ENCODE measurements at places on chromosomes 16 and 17. TPM values are rescaled to one million over a fixed set of nuclear protein-coding genes. Genes with fewer than 3 reads are reported as not detected.

The HBQ1 gene
- 1.4 TPM for polyA plus RNA-seq

The HOXB4 gene
- 1.2 TPM for polyA plus RNA-seq

The TEX19 gene
- polyA plus RNA-seq: not detected

The ARHGDIG gene
- 0.82 TPM for polyA plus RNA-seq

The KCTD2 gene
- polyA plus RNA-seq: 20.5 TPM

The HOXB6 gene
- 0.80 TPM for polyA plus RNA-seq

The LRRC37A gene
- polyA plus RNA-seq: 3.0 TPM

The LLGL2 gene
- polyA plus RNA-seq: 6.4 TPM

The ZFP3 gene
- polyA plus RNA-seq: 11.8 TPM

The RAPGEFL1 gene
- polyA plus RNA-seq: 8.6 TPM

The SLC38A7 gene
- polyA plus RNA-seq: 7.0 TPM

The TCAP gene
- 399 TPM for polyA plus RNA-seq

The MYOCD gene
- 0.70 TPM for polyA plus RNA-seq

The CDRT15 gene
- polyA plus RNA-seq: 1.4 TPM

The CCL1 gene
- polyA plus RNA-seq: not detected

- DNase-seq: peak; percentile 67
Observed at GRCh38 chr17:83083368-83084201, 4.2 kb downstream of the METRNL start.

DNA sequence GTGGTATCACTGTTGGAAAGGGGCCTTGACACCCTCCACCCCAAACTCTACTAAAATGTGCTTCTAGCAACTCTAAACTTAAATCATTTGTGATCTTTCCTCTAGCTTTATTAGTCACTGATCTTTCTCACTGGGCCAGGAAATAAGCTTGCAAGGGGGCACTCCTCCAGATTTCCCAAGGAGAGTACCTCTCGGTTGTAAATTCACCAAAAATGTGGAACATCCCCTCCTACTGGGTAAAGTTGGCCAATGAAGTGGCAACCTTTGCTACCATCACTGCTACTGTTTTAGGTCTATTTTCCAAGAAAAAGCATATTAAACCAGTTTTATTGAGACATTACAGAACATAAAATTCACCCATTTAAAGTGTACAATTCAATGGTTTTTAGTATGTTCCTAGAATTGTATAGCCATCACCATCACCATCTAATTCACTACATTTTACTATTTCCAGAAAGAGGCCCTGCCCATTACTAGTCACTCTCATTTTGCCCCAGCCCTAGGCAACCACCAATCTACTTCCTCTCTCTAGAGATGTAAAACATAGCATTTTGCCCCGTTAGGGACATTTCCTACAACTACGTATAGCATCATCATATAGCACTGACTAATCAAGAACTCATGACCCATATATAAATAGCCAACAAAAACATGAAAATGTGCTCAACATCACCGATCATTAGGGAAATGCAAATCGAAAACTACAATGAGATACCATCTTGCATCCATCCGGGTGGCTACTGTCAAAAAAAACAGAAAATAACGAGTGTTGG, 44.6 kb upstream of the ADCY9 start:
- no peak for DNase-seq

- DNase-seq: no peak
Observed at GRCh38 chr17:70158180-70158579, 11.2 kb upstream of the KCNJ2 start.

- no peak for DNase-seq
Observed at GRCh38 chr17:64004218-64004770, 6.1 kb downstream of the PRR29 start.

DNA sequence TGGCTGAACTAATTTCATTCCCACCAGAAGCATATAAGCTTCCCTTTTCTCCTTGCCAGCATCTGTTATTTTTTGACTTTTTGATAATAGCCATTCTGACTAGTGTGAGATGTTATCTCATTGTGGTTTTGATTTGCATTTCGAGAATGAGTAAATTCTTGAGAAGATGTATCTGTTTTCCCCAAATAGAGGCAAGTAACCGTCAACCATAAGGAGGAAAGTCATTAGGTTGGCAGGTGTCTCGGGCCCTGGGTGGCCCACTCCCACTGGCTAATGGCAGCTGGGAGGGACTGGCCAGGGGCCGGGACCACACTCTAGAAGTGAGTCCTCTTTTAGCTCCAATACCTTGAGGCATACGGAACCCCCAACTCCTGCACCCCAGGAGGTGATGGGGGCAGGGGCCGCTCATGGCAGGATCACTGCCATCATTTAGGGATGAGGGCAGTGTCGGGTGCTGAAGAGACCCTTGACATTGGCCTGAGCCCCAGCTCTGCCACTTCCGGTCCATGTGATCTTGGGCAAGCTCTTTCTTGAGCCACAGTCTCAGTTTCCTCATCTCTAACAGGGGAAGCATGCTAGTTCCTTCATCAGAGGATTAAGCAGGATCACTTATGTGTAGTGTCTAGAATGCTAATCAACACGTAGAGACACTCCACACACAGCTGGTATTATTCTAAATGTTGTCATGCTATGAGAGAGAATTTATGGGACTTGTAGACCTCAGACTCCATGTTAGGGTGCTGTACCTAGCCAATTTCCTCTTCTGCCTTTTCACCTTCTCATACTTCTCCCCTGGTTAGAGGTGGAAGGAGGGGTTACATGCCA, 44.3 kb downstream of the RGS9 start:
- DNase-seq: no peak

GRCh38 chr17:42017866-42018200, 594 bp upstream of the DNAJC7 start:
- no peak for DNase-seq

GRCh38 chr16:67021321-67021720, 7.6 kb upstream of the CBFB start:
- no peak for DNase-seq

DNA sequence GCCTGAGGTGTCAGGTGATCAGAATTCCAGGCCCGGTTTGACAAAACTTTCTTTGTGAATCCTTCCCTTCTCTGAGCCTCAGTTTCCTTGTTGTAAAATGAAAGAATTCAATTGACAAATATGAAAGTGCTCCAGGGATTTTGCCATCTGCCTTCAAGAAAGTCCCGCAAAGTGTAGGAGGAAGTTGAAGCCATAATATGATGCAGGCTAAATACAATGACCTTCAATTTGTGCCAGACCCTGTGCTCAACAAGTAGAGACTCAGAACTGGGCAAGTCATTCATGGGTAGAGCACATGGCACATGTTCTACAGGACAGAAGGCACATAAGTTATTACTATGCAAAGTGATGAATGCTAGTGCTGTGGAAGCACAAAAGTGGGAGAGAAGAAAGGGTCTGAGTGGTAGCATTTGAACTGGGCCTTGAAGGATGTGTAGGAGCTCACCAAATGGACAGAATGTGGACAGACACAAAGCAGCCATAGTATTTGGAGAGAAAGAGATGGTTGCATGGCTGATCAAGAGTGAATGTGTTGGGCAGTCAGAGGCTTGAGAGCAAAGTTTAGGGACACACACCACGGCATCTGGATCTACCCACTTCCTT, 2.4 kb upstream of the SCIMP start:
- DNase-seq: no peak

- DNase-seq: no peak
Observed at GRCh38 chr17:81867170-81867990, 3.8 kb downstream of the ARHGDIA start.

- DNase-seq: no peak
Observed at GRCh38 chr17:29622337-29623282, at the start of gene CORO6. TSS of gene CORO6 (minus strand) at chr17:29622912. CDS start at chr17:29621421, 1,491 bp downstream.

GRCh38 chr17:34301986-34302385, 16.4 kb downstream of the CCL11 start:
- DNase-seq: no peak

- peak; percentile 80 for DNase-seq
Observed at GRCh38 chr17:60601447-60602384, 1.7 kb downstream of the PPM1D start.

- DNase-seq: no peak
Observed at GRCh38 chr17:35142467-35142796, 329 bp upstream of the NLE1 start.

DNA sequence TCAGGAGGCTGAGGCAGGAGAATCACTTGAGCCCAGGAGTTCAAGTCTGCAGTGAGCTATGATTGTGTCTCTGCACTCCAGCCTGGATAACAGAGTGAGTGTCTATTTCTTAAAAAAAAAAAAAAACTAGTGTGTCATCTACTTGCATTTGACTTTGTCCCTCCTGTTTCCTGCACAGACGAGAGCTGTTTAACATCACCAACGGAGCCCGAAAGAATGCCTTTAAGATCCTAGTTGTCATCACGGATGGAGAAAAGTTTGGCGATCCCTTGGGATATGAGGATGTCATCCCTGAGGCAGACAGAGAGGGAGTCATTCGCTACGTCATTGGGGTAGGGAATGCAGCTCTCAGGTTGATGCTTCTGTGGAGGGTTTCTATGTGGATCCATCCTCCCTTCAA, 13.4 kb downstream of the ITGAM start:
- no peak for DNase-seq

- no peak for DNase-seq
Observed at GRCh38 chr17:54944796-54945195, 23.7 kb downstream of the COX11 start.

DNA sequence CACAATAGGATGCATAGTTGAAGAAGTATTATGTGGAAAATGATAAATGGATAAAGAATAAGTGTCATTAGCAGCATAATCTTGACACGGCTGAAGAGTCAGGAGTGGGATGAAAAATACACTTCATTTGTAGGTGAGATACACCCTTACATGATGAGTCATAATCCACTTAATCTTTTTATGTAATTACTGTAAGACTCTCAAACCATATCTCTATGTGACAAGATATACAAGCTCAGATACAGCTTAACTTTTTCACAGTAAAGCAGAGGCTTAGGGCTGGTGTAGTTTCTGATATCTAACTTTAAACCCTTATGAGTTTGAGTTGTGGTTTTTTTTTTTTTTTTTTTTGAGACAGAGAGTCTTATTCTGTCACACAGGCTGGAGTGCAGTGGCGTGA, 101.2 kb downstream of the FTO start:
- no peak for DNase-seq

- DNase-seq: no peak
Observed at GRCh38 chr17:71496552-71496951, 624.3 kb upstream of the SOX9 start.

DNA sequence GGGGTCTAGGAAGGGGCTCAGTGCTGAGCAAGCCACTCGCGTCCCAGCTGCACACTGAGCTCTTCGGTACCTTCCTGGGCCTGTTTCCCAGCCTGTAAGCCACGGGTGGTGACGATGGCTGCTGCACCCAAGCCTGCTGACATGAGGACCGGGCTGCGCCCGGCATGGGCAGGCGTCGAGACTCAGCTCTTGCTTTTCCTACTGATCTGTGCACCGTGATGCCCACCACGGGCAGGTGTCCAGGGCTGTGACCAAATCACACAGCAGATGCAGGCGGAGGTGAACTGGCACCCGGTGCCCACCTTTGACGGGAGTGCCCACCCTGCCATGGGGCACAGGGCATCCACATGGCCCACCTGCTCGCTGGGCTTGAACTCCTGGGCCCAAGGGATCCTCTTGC, 17.9 kb downstream of the CCDC57 start:
- DNase-seq: no peak

DNA sequence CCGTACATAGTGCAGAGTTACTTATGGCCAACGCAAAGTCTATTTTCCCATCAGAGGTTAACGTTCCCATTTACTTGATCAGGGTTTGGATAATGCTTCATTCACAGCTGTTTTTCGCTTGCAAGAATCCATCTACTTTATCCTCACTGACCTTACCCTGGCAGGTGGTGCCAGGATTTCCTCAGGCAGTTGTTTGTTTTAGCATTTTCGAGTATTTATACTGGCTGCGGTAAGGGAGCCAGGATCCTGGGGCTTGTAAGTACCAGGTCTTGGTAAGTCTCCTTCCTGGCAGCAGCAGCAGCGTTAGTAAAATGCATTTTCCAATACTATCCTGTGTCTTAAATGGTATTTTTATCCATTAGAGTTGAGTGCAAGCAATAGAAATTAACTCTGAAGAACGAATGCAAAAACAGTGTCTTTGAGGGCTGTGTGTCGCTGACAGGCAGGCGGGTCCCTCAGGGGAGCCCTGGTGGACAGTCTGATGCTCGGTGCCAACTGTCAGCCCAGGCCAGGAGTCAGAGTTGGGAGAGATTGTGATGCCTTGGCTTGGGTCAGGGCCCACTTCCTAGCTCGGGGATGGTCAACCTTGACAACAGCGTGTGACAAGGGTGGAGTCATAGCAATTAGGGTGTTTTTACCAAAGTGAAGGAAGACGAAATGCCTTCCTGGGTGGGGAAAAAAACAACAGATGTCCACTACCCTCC, 92.4 kb upstream of the HSBP1 start:
- DNase-seq: no peak
